ENCODE measurements at places on chromosomes 3 and 15.

DNA sequence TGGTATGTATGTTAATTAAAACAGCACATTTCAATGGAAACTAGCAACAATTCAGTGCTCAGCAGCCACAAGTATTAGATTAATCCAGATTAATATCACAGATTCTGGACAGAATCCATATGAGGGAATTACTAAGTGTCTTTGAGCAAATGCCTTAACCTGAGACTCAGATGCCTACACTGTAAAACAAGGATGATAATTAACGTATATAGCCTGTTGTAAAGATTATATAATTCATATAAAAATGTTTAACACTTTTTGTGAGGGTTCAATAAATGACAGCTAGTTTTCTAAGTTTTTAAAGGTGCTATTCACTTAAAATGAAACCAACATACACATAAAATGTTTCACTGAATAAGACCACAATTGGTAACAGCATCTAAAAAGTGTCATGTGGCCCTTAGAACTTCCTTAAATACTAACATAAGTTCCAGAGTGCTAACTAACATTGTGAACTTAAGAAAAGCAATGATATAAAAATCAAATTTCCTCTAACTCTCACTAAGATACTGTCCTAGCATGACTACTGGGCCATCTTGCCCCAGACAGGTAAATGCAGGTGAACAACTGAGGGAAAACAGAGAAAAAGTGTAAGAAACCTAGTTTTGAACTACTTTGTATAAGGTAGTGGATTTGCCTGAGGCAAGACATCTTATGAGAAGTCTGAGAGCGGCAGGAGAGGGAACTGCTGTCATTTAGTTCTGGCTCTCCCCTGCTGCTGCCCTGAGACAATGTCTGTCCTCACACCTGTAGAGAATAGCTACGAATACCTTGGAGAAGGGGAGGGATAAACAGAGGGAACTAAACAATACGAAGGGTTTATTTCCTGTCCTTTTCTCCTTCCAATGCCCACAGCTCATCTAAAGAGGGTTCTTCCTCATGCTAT lies 151.3 kb downstream of the ADAM10 start:
- peaks cover 35% of the 10 kb centered on the region for H3K36me3 ChIP-seq
- no peak for DNase-seq

- peak overlapping the region; percentile 97 for H3K27ac ChIP-seq
- no peaks in the 10 kb centered on the region for H3K27me3 ChIP-seq
- DNase-seq, result peak; percentile 62
- H3K4me1 ChIP-seq, result peaks cover 69% of the 10 kb centered on the region
- H3K4me3 ChIP-seq, result no peak overlapping the region
These were observed 13.3 kb upstream of the LMAN1L start for GRCh38 chr15:74799255-74799855.

- no peak for DNase-seq
- H3K27me3 ChIP-seq, result no peaks in the 10 kb centered on the region
- no peaks in the 10 kb centered on the region for H3K4me1 ChIP-seq
- H3K36me3 ChIP-seq, result no peaks in the 10 kb centered on the region
- H3K27ac ChIP-seq, result no peak overlapping the region
These were observed 629.0 kb upstream of the TGFBR2 start for GRCh38 chr3:29977360-29977759.

- no peak overlapping the region for H3K27ac ChIP-seq
- H3K27me3 ChIP-seq, result no peaks in the 10 kb centered on the region
- H3K4me1 ChIP-seq, result no peaks in the 10 kb centered on the region
- DNase-seq, result no peak
- H3K36me3 ChIP-seq, result peaks cover 6% of the 10 kb centered on the region
- no peak overlapping the region for H3K4me3 ChIP-seq
These were observed 7.4 kb downstream of the SPICE1 start for GRCh38 chr3:113507501-113508067.

- H3K4me3 ChIP-seq, result no peak overlapping the region
- no peak overlapping the region for H3K27ac ChIP-seq
- peak; percentile 39 for DNase-seq
- no peaks in the 10 kb centered on the region for H3K27me3 ChIP-seq
These were observed 163.7 kb downstream of the PLD1 start for GRCh38 chr3:171646357-171647133.

- H3K27ac ChIP-seq, result no peak overlapping the region
- H3K4me3 ChIP-seq, result no peak overlapping the region
- no peaks in the 10 kb centered on the region for H3K27me3 ChIP-seq
- DNase-seq, result no peak
- H3K36me3 ChIP-seq, result no peaks in the 10 kb centered on the region
- H3K4me1 ChIP-seq, result peaks cover 22% of the 10 kb centered on the region
These were observed 3.6 kb upstream of the PTPN23 start for GRCh38 chr3:47377186-47377585.

DNA sequence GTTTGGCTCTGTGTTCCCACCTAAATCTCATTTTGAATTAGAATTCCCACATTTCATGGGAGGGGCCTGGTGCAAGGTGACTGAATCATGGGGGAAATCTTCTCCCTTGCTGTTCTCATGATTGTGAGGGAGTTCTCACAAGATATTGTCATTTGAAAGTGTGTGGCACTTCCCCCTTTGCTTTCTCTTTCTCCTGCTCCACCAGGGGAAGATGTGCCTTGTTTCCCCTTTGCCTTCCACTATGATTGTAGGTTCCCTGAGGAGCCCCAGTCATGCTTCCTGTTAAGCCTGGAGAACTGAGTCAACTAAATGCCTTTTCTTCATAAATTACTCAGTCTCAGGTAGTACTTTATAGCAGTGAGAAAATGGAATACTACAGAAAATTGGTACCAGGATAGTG lies 157.2 kb upstream of the TPRG1 start:
- H3K27ac ChIP-seq, result no peak overlapping the region
- no peak for DNase-seq
- no peaks in the 10 kb centered on the region for H3K36me3 ChIP-seq
- H3K4me1 ChIP-seq, result no peaks in the 10 kb centered on the region
- no peaks in the 10 kb centered on the region for H3K27me3 ChIP-seq

GRCh38 chr3:33424606-33425452 lies 15.4 kb downstream of the UBP1 start:
- no peaks in the 10 kb centered on the region for H3K27me3 ChIP-seq
- no peaks in the 10 kb centered on the region for H3K4me1 ChIP-seq
- no peak overlapping the region for H3K27ac ChIP-seq
- H3K4me3 ChIP-seq, result no peak overlapping the region

DNA sequence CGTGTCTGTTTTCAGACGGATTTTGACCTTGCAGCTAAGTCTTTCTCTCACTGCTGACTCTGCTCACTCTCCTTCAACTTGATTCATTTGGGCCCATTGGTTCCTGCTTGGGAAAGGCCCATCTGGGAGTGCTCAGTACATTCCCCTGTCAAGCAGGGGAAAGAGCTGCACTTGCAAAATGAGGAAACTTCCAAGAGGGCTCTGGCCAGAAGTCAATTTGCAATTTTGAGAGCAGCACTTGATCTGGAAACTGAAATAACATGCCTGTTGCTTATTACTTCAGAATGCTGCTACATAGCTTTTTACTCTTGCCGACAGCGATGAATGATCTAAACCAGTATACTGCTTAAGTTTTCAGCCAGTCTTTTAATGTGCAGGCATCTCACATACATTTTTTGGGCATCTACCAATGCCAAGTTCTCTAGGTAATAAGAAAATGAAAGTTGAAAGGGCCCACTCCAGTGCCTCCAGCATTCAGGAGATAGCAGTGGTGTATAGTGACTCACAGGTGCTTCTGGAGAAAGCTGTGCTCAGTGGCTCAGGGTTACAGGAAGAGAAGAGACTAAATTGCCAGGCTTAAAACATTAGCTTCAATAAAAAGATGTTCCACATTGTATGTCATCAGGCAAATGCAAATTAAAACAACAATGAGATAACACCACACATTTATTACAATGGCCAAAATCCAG lies 70.1 kb upstream of the RORA start:
- DNase-seq, result no peak
- no peaks in the 10 kb centered on the region for H3K27me3 ChIP-seq
- no peak overlapping the region for H3K4me3 ChIP-seq
- H3K27ac ChIP-seq, result no peak overlapping the region
- H3K4me1 ChIP-seq, result no peaks in the 10 kb centered on the region

DNA sequence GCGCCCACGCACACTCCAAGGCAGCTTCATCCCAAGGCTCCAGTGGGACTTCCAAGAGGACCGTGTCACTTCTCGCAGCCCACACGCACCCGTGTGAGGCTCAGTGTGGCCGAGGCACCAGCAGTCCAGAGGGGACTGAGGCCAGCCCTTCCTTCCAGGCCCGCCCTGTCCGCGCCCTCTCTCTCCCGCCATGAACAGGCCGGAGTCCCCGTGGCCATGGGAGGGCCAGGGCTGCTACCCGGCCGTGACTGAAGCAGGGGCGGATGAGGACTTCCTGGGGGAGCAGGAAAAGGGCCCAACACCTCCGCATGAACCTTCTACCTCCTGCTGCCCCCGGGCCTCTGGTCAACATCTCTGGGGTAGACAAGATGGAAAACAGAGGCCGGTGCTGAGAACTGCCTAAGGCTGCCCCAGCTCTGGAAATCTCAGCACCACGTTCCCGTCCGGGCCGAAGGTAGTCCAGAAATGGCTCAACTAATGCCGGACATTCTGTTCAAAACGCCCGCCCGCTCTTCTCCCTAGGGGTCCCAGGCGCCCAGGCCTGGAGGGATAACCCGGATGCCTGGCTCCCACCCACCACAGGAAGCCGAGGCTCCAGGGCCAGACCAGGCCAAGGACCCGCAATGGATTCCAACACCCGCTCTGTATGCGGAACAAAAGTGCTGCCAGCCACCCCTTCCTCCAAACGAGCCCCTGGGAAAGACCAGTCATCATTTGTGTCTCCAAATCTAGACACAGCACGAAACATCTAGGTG lies 32.7 kb downstream of the TNK2 start:
- peaks cover 57% of the 10 kb centered on the region for H3K36me3 ChIP-seq
- H3K27me3 ChIP-seq, result no peaks in the 10 kb centered on the region
- no peak overlapping the region for H3K27ac ChIP-seq

GRCh38 chr3:99710094-99710493 lies 71.7 kb downstream of the COL8A1 start:
- H3K27ac ChIP-seq, result no peak overlapping the region
- DNase-seq, result no peak
- H3K27me3 ChIP-seq, result no peaks in the 10 kb centered on the region

DNA sequence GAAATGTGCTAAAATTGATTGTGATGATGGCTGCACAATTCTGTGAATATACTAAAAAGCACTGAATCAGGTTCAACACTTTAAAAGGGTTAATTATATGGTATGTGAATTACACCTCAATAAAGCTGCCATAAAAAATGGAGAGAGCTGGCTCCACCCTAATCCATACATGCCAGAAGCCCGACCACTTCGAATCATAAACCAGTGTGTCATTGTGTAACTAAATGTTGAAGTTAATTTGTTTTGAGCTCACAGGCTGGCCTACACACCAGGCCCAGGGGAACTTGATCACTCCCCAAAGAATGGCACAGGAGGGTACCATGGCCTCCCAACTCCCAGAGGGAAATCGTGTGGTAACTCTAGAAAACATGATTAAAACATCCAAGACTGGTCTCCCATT lies 14.0 kb downstream of the PLCD1 start:
- DNase-seq, result no peak
- H3K36me3 ChIP-seq, result peaks cover 23% of the 10 kb centered on the region
- no peaks in the 10 kb centered on the region for H3K4me1 ChIP-seq
- no peak overlapping the region for H3K4me3 ChIP-seq

DNA sequence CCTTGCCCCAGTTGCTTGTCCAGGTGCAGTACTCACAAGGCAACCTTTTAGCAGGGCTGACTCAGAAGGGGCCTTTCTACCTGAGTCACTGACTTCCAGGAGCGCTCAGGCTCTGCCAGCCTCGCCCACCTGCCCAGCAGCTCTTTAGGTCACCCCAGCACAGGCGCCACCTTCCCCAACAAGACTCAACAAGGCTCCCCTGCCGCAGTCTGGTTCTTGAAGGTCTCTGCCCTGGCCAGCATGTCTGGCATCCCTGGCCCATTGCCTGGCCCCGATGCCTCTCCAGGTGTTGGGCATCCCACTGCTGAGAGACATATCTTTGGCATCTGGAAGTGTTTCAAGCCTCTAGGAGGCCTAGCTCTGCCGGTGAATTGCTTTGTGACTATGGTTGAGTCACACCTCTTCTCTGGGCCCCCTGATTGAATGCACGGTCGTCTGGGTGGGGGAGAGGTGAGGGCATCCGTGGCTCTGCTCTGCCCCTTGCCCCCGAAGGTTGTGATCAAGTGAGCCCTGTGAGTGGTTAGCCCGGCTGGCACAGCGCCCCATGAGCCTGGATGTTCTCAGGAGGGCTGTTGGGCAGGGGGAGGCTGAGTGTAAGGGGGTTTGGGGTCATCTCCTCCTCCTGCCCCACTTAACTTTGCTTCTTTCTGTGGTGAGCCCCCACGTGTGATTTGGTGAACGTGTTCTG lies 21.6 kb downstream of the SNX33 start:
- H3K4me3 ChIP-seq, result no peak overlapping the region
- H3K36me3 ChIP-seq, result no peaks in the 10 kb centered on the region
- H3K27ac ChIP-seq, result no peak overlapping the region
- H3K4me1 ChIP-seq, result no peaks in the 10 kb centered on the region
- no peak for DNase-seq

DNA sequence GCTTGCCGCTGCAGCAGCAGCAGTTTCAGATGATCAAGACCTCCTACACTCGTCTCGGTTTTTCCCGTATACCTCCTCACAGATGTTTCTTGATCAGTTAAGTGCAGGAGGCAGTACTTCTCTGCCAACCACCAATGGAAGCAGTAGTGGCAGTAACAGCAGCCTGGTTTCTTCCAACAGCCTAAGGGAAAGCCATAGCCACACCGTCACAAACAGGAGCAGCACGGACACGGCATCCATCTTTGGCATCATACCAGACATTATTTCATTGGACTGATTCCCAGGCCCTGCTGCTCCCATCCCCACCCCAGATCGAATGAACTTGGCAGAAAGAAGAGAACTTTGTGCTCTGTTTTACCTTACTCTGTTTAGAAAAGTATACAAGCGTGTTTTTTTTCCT lies 17.6 kb downstream of the CALML4 start:
- H3K27me3 ChIP-seq, result no peaks in the 10 kb centered on the region
- no peaks in the 10 kb centered on the region for H3K4me1 ChIP-seq
- H3K27ac ChIP-seq, result no peak overlapping the region
- H3K36me3 ChIP-seq, result peaks cover 72% of the 10 kb centered on the region
- DNase-seq, result no peak

- no peaks in the 10 kb centered on the region for H3K27me3 ChIP-seq
- H3K27ac ChIP-seq, result no peak overlapping the region
- no peak overlapping the region for H3K4me3 ChIP-seq
- H3K36me3 ChIP-seq, result no peaks in the 10 kb centered on the region
These were observed 724.4 kb upstream of the ARRDC4 start for GRCh38 chr15:97236140-97236539.

GRCh38 chr3:104887619-104888018 lies 479.1 kb upstream of the ALCAM start:
- no peak overlapping the region for H3K4me3 ChIP-seq
- DNase-seq, result no peak
- H3K27me3 ChIP-seq, result no peaks in the 10 kb centered on the region
- no peaks in the 10 kb centered on the region for H3K4me1 ChIP-seq
- no peaks in the 10 kb centered on the region for H3K36me3 ChIP-seq
